ENCODE measurements at places on chromosomes 3 and 15. TPM values are rescaled to one million over a fixed set of nuclear protein-coding genes. Genes with fewer than 3 reads are reported as not detected.

Gene DNAH12
- under 0.01 TPM for total RNA-seq

Gene ITIH1
- not detected for total RNA-seq

Gene ARL14
- not detected for total RNA-seq

Gene CLDN11
- total RNA-seq: 131 TPM

Gene NOX5
- 0.33 TPM for total RNA-seq

Gene OXSR1
- total RNA-seq: 32.7 TPM

Gene SPTSSB
- not detected for total RNA-seq

Gene ZDHHC3
- 53.2 TPM for total RNA-seq

Gene AHSG
- not detected for total RNA-seq

Gene PPP1R14D
- total RNA-seq: not detected

Gene AMOTL2
- total RNA-seq: 74.6 TPM

Gene CCRL2
- total RNA-seq: 0.26 TPM

Gene TRPM1
- total RNA-seq: not detected

Gene MAPK6
- total RNA-seq: 56.0 TPM

Gene SLCO2A1
- total RNA-seq: under 0.01 TPM

Gene DNAH1
- 1.8 TPM for total RNA-seq

Gene KLF15
- total RNA-seq: 4.1 TPM

Gene HGD
- total RNA-seq: under 0.01 TPM

Gene OXTR
- total RNA-seq: 3.6 TPM

Gene PLA2G4F
- total RNA-seq: not detected

Gene LMAN1L
- total RNA-seq: not detected

Gene CTDSPL
- 31.8 TPM for total RNA-seq

Gene ST8SIA2
- total RNA-seq: not detected

Gene WWTR1
- 13.7 TPM for total RNA-seq

Gene IGDCC3
- not detected for total RNA-seq

Gene ADIPOQ
- total RNA-seq: not detected

Gene UMPS
- 23.1 TPM for total RNA-seq

Gene CCDC39
- under 0.01 TPM for total RNA-seq

Gene LINGO1
- not detected for total RNA-seq

Gene FOXL2NB
- total RNA-seq: not detected

Gene ZNF620
- total RNA-seq: 1.3 TPM

Gene FAM81A
- 0.33 TPM for total RNA-seq

Gene STRC
- 0.17 TPM for total RNA-seq

Gene CYP1A1
- total RNA-seq: under 0.01 TPM

Gene PCBP4
- total RNA-seq: 46.2 TPM

Gene RAB7A
- 54.2 TPM for total RNA-seq

Gene SAMD7
- not detected for total RNA-seq

Gene ACKR4
- 1.8 TPM for total RNA-seq

Gene CAMK1
- 55.2 TPM for total RNA-seq

Gene SPINT1
- under 0.01 TPM for total RNA-seq

Gene ARNT2
- 9.8 TPM for total RNA-seq

Gene HRG
- total RNA-seq: not detected

Gene TMEM108
- total RNA-seq: under 0.01 TPM

Gene IL17RD
- total RNA-seq: 2.1 TPM

Gene FRG2C
- not detected for total RNA-seq

Gene FEZF2
- total RNA-seq: not detected

Gene DPPA4
- 0.26 TPM for total RNA-seq
